ENCODE measurements at places on chromosomes 2 and 18. TPM values are rescaled to one million over a fixed set of nuclear protein-coding genes. Genes with fewer than 3 reads are reported as not detected.

DNA sequence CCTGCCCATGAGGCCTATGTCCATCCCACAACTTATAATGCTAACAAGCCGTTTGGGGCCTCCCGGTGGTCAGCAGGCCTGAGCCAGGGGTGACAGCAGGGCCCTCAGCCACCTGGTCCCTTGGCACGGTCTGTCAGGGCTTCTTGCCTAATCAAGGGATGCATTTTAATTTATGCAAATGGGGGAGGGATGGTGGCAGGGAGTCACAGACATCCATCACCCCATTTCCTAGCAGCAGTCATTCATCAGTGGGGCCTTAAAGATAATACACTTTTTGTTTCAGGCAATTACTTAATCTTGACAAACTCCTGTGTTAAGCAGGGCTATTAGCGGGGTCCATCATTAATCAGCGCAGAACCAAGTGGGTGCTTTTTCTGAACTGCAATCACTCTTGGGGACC, 174.5 kb downstream of the GLI2 start:
- peaks cover 11% of the 10 kb centered on the region for H3K4me1 ChIP-seq
- DNase-seq: no peak
- no peaks in the 10 kb centered on the region for H3K36me3 ChIP-seq
- no peak overlapping the region for H3K4me3 ChIP-seq

GRCh38 chr2:6864231-6864754, 1.4 kb downstream of the CMPK2 start:
- H3K4me3 ChIP-seq: no peak overlapping the region
- no peak for DNase-seq
- H3K27ac ChIP-seq: no peak overlapping the region
- H3K27me3 ChIP-seq: no peaks in the 10 kb centered on the region
- H3K36me3 ChIP-seq: no peaks in the 10 kb centered on the region

DNA sequence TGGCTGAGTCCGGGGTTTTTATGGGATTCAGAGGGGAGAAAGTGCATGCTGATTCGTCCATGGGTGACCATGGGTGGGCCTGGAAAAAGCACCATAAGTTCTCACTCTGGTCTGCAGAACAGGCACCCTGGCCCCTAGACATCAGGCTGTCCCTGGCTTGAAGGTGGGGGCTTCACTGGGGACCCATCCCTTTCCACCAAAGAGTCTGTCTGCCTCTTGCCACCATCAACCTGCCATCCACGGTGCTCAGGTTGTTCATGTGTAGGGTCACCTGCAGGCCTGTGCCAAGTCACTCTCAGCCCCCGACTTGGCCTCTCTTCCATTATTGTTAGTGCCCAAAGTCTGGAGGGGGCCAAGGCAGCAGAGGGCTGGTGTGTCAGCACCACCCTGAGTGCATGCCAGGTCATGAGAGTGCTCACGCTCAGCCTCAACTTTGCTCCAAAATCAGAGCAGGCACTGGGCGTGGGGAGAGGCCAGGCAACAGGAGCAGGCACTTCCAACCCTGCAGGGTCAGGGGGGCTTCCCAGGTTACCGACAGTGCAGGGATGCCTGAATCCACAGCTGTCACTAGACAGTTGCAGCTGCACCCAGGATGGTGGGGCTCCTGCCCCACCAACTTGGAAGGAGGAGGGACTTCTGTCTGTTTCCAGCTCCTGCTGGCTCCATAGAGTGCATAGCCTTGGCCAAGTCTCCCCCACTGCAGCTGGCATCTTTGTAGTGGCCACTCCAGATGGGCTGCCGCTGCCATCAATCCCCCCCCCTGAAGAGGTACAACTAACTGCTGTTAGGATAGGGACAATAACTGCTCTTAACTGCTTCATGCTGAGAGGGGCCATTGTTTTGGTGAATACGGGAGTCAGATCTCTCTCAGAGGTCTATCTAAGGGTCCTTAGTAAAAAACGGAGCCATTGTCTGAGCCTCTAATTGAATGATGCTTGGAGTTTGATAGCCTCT, 209.3 kb downstream of the AKAIN1 start:
- no peak overlapping the region for H3K27ac ChIP-seq
- no peak for DNase-seq
- no peaks in the 10 kb centered on the region for H3K27me3 ChIP-seq
- H3K4me3 ChIP-seq: no peak overlapping the region
- H3K36me3 ChIP-seq: no peaks in the 10 kb centered on the region
- no peaks in the 10 kb centered on the region for H3K4me1 ChIP-seq

DNA sequence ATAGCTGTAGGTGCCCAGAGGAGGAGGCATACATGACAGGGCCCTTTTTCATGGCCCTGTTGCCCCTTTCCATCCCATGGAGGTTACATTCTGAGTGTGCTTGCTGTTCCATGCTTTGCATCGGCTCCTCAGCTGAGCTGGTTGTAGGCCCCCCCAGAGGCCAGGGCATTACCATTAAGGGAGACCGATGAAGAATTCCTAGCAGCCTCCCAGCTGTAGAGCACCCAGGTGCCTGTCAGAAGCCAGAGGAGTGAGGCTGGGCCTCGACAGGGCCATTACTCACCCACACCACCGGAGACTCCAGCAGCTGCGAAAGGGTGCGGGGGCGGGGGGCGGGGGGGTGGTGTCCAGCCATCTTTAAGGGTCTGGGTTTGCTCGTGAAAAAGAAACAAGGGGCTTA, 72.2 kb downstream of the GALNT14 start:
- no peaks in the 10 kb centered on the region for H3K27me3 ChIP-seq
- no peaks in the 10 kb centered on the region for H3K4me1 ChIP-seq
- H3K27ac ChIP-seq: no peak overlapping the region
- H3K4me3 ChIP-seq: no peak overlapping the region
- no peak for DNase-seq

GRCh38 chr18:48123324-48123723, 192.9 kb upstream of the SMAD2 start:
- H3K27me3 ChIP-seq: no peaks in the 10 kb centered on the region
- no peaks in the 10 kb centered on the region for H3K36me3 ChIP-seq
- DNase-seq: no peak
- H3K4me3 ChIP-seq: no peak overlapping the region
- no peak overlapping the region for H3K27ac ChIP-seq
- no peaks in the 10 kb centered on the region for H3K4me1 ChIP-seq

DNA sequence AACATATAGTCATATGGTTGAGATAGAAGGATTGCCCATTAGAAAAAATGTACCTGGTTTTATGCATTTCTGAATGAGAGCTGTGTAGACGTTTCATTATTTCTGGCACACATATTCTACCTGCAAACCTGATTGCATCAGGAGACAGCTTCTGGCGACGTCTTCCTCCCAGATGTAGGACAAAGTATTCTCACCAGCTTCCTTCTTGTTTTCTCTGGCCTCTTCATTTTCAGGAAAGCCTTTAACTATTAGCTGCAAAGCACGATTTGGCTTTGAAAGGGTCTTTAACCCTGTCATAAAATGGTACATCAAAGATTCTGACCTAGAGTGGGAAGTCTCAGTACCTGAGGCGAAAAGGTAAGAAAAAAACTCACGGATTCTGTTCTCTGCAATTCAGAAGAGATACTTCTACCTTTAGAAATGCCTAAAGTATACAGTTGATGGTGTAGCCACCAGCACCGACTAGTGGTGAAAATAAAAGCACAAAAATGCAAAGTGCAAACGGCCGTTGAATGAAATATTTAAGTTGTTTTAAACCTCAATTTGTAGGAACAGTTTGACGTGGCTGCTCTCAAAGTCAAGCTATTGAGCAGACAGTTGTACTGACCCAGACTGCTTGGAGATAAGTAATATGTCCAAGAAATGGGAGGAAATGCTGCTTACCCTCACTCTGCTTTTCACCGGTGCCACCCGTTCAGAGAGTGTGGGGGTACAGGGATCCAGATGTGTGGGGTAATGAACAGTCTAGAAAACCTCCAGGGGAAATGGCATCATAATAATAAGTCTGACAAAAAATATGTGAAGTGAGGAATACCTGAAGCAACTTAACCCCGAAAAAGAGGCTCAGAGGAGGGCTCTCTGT, 20.2 kb downstream of the IL18RAP start:
- no peaks in the 10 kb centered on the region for H3K4me1 ChIP-seq
- H3K4me3 ChIP-seq: no peak overlapping the region
- H3K27me3 ChIP-seq: peaks cover 33% of the 10 kb centered on the region
- no peak overlapping the region for H3K27ac ChIP-seq
- no peaks in the 10 kb centered on the region for H3K36me3 ChIP-seq

CDKL4 gene
- 0.60 TPM for polyA plus RNA-seq

PLA2R1 gene
- not detected for polyA plus RNA-seq
